ENCODE measurements at places on chromosomes 7 and 10. TPM values are rescaled to one million over a fixed set of nuclear protein-coding genes. Genes with fewer than 3 reads are reported as not detected.

The C7orf33 gene
- not detected for polyA plus RNA-seq

The GHITM gene
- 167 TPM for polyA plus RNA-seq

The LIPK gene
- not detected for polyA plus RNA-seq

The CPN1 gene
- not detected for polyA plus RNA-seq

The PLEKHS1 gene
- not detected for polyA plus RNA-seq

The VPS26A gene
- polyA plus RNA-seq, result 51.3 TPM

The ANAPC16 gene
- polyA plus RNA-seq, result 46.0 TPM

Data from fibroblast of lung (primary cell).